ENCODE measurements at places on chromosomes 16 and 17.
A peak's percentile ranks its signal among the peaks of the same experiment; 100 is the strongest.

DNA sequence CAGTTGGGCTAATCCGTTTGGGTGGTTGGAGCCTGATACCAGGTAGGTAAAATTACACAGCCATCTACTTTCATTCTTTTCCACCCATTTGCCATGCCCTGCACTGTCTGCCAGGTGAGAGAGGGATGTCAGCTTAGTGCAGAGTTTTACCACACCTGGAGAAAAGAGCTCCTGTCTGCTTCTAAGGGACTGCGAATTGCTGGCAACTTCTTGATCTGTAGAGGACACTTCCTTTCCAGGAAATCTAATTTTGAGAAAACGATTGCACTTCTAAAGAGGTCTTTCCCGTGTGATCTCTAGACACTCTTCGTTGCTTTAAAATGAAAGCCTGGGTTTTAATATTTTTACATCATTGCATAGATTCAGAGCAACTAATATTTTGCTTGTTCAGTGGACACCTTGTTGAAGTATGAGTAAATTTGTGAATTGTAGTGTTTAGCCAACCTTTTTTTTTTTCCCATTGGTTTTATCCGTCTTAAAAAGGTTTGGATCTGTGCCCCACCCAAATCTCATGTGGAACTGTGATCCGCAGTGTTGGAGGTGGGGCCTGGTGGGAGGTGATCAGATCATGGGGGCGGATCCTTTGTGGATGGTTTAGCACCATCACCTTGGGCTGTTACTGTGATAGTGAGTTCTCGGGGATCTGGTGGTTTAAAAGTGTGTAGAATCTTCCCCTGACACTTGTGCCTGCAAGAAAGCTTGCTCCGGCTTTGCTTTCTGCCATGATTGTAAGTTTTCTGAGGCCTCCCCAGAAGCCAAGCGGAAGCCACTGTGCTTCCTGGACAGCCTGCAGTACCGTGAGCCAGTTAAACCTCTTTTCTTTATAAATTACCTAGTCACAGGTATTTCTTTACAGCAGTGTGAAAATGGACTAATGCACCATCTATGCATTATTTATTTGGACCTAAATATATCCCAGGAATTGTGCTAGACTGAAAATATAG, 104.6 kb downstream of the PRKCA start:
- DNase-seq, result no peak

DNA sequence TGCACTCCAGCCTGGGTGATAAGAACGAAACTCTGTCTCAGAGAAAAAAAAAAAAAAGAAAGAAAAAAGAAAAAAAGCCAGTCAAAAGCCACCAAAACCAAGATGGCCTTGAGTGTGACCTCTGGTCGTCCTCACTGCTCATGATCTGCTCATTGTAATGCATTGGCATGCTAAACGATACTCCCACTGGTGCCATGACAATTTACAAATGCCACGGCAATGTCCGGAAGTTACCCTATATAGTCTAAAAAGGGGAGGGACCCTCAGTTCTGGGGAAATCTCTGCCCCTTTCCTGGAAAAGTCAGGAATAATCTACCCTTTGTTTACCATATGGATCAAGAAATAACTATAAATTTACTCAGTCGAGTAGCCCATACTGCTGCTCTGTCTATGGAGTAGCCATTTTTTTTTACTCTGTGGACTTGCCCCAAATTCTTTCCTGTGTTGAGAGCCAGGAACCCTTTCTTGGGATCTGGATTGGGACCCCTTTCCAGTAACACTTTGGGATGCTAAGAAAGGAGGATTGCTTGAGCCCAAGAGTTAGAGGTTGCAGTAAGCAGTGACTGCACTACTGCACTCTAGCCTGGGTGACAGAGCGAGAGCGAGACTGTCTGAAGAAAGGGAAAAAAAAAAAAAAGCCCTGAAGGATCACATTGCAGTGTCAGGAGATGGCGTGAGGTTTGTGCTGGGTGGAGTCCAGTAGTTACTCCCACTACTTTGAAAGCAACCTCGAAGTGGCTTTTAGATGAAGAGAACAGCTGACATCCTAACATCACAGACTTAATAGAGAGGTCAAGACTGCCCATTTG, 3.7 kb upstream of the TMEM231 start:
- DNase-seq, result no peak

GRCh38 chr17:18148586-18148985, 35.0 kb upstream of the ALKBH5 start:
- DNase-seq, result no peak

- no peak for DNase-seq
These were observed 17.0 kb upstream of the IRX3 start for GRCh38 chr16:54303613-54304012.

- DNase-seq, result peak; percentile 24
These were observed 17.6 kb downstream of the HIGD1B start for GRCh38 chr17:44865231-44865660.

DNA sequence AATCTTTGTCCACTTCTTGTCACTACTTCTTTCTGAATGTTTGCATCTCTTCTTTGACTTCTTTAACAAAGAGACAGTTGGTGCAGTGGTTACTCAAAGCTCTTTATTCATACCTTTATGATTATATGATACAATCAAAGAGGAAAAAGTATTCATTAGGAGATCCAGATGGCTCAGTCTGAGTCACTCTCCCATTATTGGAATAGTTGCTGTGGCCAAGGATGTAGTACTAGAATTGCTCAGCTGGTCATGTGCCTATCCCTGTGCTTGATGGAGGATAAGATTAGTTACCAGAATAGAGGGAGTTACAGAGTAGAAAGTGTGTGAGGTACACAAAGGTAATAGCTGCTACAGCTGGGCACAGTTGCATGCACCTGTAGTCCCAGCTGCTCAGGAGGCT, 18.3 kb downstream of the BCAS3 start:
- no peak for DNase-seq

DNA sequence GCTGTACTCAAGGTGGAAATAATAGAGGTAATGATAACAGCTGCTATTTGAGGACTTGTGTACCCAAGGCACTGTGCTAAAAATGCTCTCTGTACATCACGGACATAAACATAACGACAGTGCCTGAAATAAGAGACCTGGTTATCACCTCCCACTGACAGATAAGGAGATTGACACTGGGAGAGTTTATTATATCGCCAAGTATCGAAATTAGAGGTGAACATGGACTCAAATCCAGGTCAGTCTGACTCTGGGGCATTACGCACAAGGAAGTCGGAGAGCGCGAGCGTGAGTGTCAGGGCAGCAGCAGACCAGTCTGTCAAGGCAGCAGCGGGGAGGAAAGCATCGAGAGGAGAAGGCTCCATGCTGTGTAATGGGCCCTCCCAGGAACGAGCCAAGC, 57.1 kb downstream of the GOSR1 start:
- DNase-seq, result no peak

DNA sequence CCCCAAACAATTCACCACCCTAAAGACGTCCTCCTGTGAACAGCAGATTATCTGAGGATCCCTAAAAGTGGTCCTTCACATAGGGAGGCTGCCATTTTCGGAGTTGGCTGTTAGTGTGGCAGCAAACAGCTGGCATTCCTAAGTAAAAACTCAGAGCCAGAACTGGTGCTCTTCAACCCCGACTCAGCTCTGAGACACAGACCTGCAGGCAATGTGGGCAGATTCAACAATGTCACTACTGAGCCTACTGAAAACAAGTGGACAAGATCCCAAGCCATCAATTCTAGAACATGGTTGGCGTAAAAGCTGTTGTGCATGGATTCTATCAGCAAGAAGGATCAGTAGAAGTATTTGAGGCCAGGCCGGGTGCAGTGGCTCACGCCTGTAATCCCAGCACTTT, 247.2 kb downstream of the NTN1 start:
- no peak for DNase-seq

DNA sequence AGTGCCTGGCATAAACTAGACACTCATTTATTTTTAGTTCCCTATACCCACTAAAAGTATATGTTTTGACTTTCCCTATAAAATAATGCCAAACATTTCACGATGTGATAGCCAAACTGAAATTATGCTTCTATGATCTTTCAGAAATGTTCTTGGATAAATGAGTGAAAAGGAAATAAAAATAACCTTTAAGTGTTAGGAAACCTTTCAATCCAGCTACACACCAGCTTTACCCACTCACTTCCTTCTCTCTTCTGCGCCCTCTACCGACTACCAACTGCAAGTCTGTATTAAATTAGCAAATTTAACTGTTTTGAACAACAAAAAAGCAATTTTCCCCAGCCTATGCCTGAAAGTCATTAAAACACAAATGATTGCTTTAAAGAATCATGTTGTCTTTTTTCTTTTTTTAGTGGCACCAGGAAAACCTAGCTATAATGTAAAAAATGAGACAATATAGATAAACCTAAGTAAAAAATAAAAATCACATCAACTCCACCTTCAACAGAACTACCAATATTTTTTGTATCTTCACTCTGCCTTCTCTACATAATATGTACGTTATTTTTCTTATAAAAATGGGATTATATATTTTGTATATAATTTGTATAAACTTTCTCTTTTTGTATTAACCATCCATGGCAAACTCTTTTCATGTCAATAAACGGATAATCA, 13.2 kb upstream of the TMEM100 start:
- no peak for DNase-seq
